IPS DF 6.9 (cell line): ENCODE measurements at places on chromosomes 1 and 21.

GRCh38 chr1:20753589-20753988 is 21.1 kb upstream of the SH2D5 start:
- DNase-seq = no peak

DNA sequence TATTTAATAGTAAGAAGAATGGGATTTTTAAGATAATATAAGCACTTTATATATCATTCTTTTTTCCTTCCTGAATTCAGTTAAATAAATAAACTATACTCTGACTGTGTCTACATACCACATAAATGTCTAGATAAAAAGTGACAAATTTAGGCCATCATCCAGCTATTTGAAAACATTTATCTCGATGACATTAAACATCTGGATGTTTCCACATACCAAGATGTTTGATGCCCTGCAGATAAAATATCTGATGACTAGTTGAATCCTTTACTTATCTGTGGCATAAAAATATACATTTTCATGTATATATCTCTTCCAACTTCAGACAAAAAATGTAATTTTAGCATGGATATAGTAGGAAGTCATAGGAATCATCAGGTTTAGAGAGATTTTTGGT is 348.3 kb downstream of the DPYD start:
- no peak for DNase-seq

GRCh38 chr1:113686891-113687618 is 72.2 kb downstream of the PHTF1 start:
- no peak for DNase-seq

DNA sequence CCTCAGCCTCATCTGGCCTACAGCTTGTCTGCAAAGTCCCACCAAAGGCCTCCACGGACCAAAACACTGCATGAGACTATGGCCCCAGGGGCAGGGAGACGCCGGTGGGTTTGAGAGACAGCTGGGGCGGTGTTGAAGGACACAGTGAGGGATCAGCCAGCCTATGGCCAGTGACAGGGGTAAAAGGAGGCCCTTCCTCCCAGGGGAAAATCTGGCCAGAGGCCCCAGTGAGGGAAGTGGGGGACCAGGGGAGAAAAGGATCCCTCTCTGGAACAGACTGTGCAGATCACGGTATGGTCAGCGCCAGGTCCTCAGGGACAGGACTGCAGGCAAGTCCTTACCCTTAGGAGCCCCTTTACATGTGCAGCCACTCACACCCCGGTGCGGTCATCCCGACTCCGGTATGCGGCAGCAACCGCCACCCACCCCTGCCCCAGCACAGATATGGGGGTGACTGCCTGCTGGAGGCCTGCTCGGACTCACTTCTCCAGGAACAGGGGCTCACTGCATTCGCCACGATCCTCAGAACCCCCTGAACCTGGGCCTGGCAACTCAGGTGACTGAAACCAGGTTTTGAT is 1.3 kb downstream of the CERS2 start:
- DNase-seq = no peak

DNA sequence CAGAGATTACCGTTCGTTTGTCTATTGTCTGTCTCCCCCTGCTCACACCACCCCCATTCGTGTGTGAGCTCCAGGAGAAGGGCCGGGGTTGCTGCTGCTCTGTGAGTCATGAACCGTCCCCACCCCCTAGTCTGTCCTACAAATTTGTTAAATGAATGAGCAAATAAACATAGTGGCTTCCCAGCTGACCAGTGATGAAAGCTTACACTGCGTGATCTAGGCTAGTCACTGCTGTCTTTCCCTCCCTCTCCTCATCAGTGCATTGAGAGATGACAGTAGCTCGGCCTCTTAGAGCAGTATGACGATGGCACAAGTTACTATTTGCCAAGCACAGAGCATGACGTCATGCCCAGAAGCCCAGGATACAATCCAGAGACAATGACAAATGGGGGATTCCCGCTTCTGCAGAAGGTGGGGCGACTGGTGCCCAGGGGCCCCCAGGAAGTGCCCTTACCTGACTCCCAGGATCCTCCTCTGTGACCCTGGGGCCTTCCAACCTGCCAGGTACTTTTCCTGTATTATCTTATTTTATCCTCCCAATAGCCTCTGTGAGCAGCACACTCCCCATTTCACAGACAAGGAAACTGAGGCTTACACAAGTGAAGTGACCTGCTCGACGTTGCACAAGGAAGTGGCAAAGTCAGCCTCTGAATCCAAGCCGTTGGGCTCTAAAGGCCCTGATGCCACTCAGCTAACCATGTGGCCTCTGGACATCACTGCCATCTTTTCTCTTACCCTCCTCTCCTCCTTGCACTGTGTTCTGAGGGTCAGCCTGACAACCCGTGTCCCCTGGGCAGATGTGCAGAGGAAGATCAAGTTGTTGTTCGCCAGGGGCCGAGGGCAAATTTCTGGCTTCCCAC is 8.6 kb upstream of the EPHA2 start:
- DNase-seq = no peak

DNA sequence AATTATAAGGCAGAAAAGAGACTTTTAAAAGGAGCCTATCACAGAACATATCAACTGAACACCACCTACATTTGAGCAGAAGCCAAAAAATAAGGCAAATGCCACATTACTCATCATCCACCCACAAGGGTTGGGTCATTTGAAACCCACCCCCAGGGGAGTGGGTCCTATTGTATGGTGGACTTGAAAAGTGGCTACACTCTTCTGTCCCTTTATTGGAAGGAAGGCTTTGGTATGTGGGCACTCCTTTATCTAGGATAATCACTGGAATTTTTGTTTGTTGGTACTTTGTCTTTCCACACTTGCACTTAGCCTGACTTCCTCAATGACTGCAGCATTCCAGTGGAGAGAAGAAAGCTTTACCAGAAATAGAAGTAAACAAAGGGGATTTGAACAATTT is 157.2 kb upstream of the COL11A1 start:
- DNase-seq = no peak
